ENCODE measurements at places on chromosomes 3 and 15.

GRCh38 chr3:78015856-78016255, 976.0 kb downstream of the ROBO2 start:
- DNase-seq = no peak

- no peak for DNase-seq
These were observed 273.1 kb upstream of the ALCAM start for GRCh38 chr3:105093371-105094252.

- DNase-seq = no peak
These were observed 6.1 kb upstream of the SLC25A38 start for GRCh38 chr3:39376959-39377634.

DNA sequence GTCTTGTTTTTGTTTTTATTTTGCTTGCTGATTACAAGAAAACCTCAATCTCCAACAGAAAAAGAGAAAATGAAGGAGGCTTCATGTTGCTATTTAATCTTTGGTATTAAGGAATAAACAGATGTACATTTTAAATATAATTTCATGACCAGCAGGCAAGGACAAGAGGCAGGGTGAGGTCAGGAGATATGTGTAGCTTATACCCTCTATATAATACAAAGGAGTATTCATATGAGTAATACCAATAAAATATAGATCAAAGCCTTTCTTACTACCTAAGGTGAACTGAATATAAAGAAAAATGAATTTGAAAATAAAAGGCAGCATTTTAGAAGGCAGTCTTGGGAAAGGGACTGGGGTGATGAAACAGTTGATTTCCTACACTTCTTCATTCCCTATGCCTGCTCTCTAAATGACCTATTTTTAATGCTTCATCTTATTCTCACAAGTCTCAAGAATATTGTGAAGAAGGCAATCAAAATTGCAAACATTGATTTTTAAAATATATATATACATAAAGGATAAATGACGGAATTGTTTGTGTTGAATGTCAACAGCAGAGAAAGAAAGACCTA, 8.6 kb upstream of the CBLB start:
- DNase-seq = no peak

DNA sequence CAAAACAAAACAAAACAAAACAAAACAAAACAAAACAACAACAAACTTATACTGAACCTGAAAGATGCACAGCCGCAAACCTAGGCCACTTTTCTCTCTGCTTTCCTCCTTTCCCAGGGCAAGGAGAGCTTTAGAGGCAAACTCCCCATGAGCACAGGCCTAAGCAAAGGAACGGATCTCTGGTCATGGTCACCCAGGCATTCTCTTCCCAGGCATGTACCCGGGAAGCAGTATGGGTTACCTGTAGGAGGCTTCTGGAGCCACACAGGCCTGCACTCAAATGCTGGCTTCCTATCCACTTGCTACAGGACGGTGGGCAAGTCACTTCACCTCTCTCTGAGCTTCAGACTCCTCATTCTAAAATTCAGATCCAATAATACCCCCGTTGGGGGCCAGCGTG, 171.8 kb downstream of the SMAD6 start:
- no peak for DNase-seq

GRCh38 chr3:136351351-136351750, 101.2 kb downstream of the PCCB start:
- no peak for DNase-seq

- no peak for DNase-seq
These were observed 35.4 kb downstream of the SLC28A2 start for GRCh38 chr15:45287390-45287956.

DNA sequence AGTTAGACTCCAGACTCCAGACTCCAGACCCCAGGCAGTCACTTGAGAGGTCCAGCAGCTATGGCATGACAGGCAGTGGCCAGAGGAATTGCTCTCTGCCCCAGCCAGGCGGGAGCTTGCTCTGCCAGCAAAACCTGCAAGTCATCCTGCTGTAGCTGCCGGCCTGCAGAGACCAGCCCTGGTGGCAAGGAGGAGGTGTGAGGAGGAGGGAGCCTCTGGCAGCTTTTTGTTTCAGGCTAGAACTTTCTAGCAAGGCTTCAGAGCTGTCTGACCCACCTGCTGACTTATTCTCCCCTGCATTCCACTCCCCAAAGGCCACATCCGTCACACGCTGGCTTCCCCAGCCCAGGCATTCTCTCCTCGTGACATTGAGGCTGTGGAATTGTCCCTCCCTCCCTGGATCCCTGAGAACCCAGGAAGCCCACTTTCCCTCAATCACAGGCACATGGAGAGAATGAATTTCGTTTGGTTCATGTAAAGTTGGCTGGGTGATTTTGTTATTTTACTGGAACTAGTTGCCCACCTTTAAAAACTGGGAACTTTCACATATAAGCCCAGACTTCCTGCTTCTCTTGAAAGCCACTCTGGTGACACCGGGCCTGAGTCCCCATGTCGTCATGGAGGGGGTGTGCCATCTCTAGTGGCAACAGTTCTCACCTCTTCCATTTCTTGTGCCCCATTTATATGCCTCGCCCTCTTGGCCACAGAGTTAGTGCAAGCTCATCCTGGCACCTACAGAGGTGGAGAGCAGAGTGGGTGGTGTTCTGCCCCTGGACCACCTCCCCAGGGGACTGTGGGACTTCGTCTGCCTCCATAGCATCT, 82.7 kb downstream of the ABHD5 start:
- peak; percentile 77 for DNase-seq

DNA sequence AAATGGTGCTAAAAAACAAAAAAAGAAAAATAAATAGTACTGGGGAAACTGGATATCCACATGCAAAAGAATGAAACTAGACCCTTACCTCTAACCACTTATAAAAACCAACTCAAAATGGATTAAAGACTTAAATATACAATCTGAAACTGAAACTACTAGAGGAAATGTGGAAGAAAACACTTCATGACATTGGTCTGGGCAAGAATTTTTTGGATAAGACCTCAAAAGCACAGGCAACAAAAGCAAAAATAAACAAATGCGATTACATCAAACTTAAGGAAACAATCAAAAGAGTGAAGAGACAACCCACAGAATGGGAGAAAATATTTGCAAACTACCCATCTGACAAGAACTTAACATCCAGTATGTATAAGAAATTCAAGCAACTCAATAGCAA, 6.4 kb downstream of the IFT57 start:
- DNase-seq = no peak

GRCh38 chr15:91522605-91523332, 330.7 kb upstream of the SLCO3A1 start:
- DNase-seq = peak; percentile 71

- peak; percentile 82 for DNase-seq
These were observed 18.6 kb upstream of the TICRR start for GRCh38 chr15:89556413-89557262.

DNA sequence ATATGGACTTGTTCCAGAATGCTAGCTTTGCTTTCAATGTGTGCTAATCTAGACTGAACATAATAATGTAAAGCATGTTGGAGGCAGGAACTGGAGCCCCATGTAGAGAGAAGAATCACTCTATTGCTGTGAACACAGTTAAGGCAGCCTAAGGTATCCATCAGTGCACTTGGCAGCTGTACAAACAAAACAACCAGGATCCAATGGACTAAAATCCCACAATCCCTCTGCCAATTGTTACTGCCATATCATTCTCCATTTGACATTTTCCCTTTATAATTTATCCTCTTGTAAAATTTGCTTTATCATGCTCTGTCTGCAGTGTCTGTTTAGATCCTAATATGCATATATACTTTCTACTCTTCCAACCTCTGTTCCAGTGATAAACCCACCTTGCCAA, 756.8 kb upstream of the LMCD1 start:
- no peak for DNase-seq

DNA sequence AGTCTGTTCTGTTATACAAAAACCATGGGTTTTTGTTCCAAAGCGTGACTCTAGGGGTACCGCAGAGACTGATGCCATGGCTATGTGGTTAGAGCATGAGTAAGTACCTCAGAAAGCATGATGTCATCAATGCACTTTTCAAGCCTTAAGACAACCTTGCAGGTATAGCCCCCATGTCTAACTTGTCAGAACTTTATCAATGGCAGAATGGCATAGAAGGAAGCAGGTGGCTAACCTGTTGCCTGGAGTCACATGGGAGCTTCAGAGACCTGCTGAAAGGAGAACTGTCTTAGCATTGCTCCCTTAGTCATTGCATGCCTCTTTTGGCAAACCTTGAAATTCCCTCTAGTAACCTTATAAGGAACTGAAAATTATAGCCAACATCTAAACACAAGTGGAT, 52.5 kb downstream of the EOMES start:
- no peak for DNase-seq

DNA sequence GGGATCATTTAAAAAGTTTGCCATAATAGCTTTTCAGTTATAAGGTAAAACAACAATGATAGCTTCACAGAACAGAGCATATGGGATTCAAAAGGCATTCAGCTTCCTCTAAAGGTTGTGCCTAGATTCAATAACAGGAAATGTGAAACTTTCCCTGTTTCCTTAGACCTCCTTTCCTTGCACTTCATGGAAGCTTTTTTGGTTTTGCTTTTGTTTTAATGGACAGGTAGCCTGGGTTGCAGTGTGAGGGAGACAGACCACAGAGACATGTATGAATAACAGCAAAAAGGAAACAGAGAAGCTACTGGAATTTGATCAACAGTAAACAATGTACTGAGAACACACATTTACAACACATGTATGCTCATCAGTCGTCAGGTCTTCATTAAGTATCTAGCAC, 2.3 kb upstream of the TNFAIP8L3 start:
- DNase-seq = no peak

DNA sequence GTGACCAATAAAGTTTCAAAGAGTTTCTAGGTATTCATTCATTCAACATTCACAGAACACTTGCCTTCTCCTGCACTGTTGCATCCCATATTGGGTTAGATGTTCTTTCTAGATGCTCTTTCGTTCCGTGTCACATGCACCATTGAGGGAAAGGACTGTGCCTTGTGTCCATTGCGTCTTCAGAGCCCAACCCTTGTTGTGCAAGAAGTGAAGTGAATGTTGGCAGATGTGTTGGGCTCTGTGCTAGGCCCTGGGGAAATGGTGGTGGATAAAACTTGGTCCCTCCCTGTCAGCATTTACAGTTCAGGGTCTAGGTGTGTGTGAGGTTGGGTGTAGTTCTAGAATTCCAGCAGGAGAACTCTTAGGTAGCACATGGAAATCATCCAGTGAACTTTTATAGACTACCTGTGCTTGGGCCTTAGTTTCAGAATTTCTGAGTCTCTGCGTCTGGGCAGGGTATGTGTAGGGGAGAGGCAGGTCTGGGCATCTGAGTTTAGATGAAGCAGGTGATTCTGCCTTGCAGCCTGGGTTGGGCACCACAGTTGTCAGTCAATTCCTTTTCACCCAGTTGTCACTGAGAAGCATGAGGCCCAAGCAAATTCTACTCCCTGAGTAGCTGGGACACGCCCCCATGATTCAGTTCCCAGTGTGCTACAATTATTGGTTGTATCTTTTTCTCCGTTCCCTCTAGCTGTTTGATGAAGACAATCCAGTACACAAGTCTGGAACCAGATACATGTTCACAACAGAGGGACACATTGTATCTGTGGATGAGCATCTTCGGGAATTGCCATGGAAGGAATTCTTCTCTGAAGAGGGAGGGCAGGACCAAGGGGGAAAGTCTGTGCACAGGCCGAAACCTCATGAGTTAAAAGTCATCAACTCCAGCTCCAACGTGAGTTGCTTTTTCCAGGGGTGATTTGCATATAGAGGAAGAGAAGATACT, 25.4 kb downstream of the EDEM1 start:
- no peak for DNase-seq

GRCh38 chr3:116905794-116906193, 196.2 kb downstream of the TUSC7 start:
- DNase-seq = no peak

GRCh38 chr15:58472821-58473581, 41.2 kb downstream of the LIPC start:
- no peak for DNase-seq

- DNase-seq = peak; percentile 69
These were observed 32.8 kb downstream of the MYH15 start for GRCh38 chr3:108477511-108478147.

DNA sequence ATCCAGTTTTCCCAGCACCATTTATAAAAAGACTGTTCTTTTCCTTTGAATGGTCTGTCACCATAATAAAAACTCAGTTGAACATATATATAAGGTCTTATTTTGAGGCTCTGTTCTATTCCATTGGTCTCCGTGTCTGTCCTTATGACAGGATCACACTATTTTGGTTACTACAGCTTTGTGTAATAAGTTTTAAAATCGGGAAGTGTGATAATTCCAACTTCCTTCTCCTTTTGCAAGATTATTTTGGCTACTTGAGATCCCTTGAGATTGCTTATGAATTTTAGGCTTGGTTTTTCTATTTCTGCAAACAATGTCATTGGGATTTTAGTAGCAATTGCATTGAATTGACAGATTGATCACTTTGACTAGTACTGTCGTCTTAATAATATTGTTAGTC, 35.7 kb downstream of the SACM1L start:
- DNase-seq = no peak

DNA sequence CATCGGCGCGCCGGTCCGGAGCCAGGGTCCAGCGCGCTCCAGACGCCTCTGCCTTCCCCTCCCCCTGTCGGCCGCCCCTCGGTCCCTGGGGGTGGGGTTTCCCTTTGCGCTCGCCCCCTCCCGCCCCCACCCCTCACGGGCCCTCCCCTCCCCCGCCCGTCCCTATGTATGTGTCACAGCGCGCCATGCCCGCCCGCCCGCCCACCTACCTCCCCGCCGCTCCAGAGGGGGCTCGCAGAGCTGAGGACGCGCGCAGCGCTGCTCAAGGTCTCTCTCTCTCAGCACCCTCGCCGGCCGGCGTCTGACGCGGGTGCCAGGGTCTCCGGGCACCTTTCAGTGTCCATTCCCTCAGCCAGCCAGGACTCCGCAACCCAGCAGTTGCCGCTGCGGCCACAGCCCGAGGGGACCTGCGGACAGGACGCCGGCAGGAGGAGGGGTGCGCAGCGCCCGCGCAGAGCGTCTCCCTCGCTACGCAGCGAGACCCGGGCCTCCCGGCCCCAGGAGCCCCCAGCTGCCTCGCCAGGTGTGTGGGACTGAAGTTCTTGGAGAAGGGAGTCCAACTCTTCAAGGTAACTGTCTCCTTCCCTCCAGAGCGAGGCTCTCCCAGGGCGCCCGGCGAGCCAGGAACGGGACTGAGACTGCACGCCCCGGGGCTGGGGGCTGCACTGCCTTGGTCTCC, at the start of gene ACAN:
Gene ACAN (plus strand): TSS at position 196 of the 679 bp plus-strand sequence. CDS start 32,771 bp downstream, outside the sequence.
- DNase-seq = no peak

GRCh38 chr3:99505200-99505599, 133.2 kb upstream of the COL8A1 start:
- no peak for DNase-seq

DNA sequence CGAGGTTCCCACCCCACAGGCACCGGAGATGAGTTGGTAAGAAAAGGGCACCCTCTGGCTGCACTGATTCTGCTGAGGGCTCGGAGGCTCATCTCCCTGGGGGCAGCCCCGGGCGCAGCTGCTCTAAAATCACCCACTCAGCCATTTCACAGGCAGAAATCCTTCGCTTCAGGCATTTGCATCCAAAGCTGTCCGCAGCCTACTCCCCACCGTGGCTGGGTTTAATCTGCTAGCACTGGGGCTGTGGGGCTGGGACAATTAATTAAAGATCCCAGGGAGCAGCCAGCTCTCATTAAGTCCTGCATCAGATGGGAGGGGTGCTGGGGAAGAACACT, 104.3 kb upstream of the PRR20G start:
- DNase-seq = no peak

GRCh38 chr15:67840749-67841512, 1.1 kb upstream of the RNU6-1 start:
- DNase-seq = no peak

All from T47D (cell line).